SK-N-SH (cell line): ENCODE measurements at places on chromosomes 7 and 10.
A peak's percentile ranks its signal among the peaks of the same experiment; 100 is the strongest.

DNA sequence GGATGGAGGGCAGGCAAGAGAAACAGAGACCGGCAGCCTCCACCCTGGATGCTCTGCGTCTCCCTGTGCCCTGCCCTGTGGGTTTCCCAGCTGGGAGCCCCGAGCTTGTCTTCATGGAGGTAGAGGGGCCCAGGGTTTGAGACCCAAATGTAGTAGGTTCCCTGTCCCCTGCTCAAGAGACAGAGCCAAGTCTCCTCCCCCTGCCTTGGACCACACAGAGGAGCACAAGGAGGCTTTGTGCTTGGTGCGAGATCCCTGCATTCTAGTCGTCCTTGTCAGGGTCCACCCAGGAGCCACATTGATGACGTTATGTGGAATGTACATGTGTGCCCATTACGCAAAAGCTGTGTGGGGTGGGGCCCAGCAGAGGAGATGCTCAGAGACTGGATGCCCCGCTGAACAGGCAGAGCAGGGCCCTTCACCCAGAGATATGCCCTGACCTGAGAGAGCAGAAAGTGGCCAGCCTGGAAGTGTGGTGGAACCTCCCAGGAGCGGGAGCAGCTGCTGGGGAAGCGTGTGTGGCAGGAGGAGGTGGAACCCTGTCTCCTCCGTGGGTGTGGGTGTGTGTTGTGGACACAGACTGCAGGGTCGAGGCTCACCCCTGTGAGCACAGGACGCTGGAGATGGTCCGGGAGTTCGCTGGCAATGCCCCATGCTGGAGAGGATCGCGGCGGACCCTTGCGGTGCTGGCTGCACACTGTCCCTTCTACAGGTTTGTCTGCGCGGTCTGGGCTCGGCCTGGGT, 39.3 kb downstream of the VWA2 start:
- H3K27me3 ChIP-seq, result no peaks in the 10 kb centered on the region; the same call in 1 of the 2 replicates
- no peaks in the 10 kb centered on the region; the same call in 1 of the 2 replicates for H3K4me1 ChIP-seq
- H3K4me3 ChIP-seq, result no peak overlapping the region
- DNase-seq, result no peak
- H3K36me3 ChIP-seq, result no peaks in the 10 kb centered on the region

DNA sequence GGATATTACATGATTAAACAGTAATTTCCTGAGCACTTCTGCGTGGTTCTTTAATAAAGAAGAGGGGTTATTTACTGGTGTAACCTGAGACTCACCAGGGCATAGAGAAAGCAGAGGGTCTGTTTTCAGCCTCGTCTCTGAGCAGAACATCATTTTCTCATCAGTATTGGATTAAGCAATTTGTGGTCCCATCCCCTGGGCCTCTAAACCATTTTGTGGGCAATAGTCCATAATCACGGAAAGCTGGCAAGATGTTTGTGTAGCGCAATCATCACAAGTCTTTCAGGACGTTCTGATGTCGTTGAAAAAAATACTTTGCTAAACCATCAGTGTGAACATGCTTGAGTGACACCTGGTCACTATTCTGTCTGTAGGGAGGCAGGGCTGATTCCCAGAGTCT, 37.1 kb upstream of the SEC61G start:
- no peak for DNase-seq
- no peak overlapping the region for H3K4me3 ChIP-seq
- H3K4me1 ChIP-seq, result no peaks in the 10 kb centered on the region
- H3K27me3 ChIP-seq, result no peaks in the 10 kb centered on the region
- no peak overlapping the region for H3K27ac ChIP-seq

DNA sequence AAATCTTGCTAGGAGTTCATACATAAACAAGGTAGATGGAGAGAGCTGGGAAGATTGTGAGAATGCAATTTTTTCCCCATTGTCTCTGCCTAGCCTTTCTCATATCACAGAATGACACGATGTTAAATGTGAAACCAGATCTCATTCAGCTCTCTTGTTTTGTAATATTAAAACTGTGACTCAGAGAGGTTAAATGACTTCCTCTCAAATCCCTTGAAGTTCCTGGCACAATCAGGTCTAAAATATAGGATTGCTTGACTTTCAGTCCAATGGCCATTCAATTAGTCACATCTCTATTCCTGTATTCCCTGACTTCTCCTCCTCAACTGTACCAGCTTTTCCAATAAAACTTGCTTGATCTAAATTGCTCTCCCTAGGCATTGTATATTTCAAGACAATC, 3.1 kb downstream of the ANKRD22 start:
- H3K4me1 ChIP-seq, result peaks cover 3% of the 10 kb centered on the region; the same call in 1 of the 2 replicates
- no peaks in the 10 kb centered on the region for H3K36me3 ChIP-seq
- no peaks in the 10 kb centered on the region for H3K27me3 ChIP-seq
- no peak overlapping the region; the same call in 1 of the 2 replicates for H3K4me3 ChIP-seq

DNA sequence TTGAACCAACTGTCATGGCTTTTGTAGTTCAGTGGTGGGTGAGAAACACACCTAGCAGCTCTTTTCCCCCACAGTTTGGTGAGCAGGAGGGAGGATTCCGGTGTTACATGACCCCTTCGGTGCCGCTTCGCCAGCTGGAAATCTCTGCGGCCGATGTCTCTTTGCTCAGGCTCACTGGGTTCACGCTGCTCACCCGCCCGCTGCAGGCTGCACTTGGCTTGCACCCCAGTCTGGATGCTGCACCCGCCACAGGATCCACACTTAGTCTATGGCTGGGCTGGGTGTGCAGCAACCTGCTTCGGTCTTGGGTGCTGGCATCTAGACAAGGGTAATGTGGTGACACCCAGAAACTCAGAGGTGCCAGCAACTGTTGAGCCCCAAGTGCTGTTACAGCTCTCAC, 191.8 kb downstream of the PON1 start:
- H3K4me3 ChIP-seq, result no peak overlapping the region
- H3K36me3 ChIP-seq, result no peaks in the 10 kb centered on the region
- no peaks in the 10 kb centered on the region for H3K27me3 ChIP-seq
- no peaks in the 10 kb centered on the region for H3K4me1 ChIP-seq
- H3K27ac ChIP-seq, result no peak overlapping the region
- no peak for DNase-seq

DNA sequence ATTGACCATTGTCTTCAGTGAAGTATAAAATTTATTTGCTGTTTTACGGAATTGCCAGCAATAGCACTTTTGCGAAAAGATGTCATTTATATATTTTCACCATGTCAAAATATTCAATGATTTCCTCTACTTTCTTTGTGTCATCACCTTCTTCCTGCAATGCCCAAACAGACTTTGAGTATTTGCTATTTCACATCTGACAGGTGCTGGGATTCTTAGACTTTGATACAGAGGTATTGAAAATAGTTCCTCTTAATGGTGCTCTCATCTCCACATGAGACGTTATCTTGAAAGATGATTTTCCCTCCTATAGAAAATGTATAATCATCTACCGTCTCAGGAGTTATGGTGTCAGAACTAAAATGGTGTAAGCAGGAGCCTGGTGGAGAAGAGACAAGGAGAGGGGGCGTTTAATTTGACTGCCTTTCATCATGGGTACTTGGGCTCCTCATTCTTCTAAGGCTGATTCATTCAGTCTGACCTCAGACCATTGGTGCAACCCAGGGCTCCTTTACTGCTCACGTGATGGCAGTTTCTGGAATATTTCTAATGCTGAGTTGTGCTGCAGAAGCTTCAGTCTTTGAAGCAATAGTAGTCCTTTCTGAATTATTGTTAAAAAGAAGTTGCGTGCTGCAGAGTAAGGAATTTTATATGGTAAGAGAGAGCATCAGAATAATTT, 404.6 kb downstream of the PHTF2 start:
- H3K4me3 ChIP-seq, result no peak overlapping the region
- DNase-seq, result no peak
- no peaks in the 10 kb centered on the region for H3K36me3 ChIP-seq
- no peak overlapping the region for H3K27ac ChIP-seq

DNA sequence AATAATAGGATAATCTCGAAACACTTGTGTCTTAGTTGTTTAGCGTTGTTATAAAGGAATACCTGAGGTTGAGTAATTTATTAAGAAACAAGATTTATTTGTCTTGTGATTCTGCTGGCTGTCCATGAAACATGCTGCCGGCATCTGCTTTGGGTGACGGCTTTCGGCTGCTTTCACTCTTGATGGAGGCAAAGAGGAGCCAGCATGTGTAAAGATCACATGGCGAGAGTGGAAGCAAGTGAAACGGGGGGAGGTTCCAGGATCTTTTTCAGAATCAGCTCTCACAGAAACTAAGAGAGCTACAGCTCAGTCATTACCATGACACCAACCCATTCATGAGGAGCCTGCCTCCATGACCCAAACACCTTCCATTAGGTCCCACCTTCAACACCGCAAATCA, 402.8 kb downstream of the CDC14C start:
- no peaks in the 10 kb centered on the region for H3K4me1 ChIP-seq
- no peak for DNase-seq
- 0 out of 2 replicates have a peak, but pooled peaks cover 5% of the 10 kb centered on the region for H3K27me3 ChIP-seq
- H3K36me3 ChIP-seq, result no peaks in the 10 kb centered on the region
- H3K27ac ChIP-seq, result no peak overlapping the region

DNA sequence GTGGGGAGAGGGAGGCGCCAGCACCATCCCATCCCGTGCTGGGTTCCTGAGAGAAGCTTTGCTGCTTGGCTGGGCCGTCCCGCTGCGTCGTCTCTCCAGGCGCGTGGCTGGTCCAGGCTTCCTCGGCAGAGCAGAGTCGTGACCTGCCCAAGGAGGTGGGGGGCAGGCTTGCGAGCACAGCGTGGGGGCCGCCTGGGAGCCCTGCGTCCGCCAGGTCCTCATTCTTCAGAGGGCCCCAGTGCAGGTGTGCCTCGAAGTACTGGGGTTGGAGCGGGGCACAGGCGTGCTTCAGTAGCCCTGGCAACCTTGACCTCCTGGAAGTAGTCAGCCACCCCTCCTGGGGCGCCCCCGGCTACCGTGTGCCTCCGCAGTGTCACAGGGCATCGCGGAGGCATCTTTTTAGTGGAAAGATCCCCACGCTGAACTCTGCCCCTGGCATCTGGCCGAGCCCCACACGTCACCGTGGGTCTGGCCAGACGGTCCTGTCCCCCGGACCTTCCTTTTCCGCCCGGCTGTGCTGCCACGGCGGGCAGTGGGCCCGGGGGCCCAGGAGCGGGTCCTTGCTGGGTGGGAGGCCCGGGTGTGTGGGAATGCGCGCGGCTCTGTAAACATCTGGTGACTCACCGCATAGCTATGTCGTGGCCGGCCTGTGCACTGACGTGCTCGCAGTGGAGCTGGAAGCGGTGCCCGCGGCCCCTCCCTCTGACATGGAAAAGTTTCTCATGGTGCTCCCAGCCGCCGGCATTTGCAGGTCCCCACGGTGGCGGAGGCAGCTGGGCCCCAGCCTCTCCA, 6.4 kb downstream of the MAFK start:
- H3K27me3 ChIP-seq, result no peaks in the 10 kb centered on the region
- H3K36me3 ChIP-seq, result peaks cover 26% of the 10 kb centered on the region; the same call in 1 of the 2 replicates
- peak overlapping the region; percentile 100 for H3K27ac ChIP-seq
- DNase-seq, result peak; percentile 87
- H3K4me3 ChIP-seq, result peak overlapping the region; percentile 51

GRCh38 chr7:132738254-132738653, 162.0 kb upstream of the PLXNA4 start:
- no peaks in the 10 kb centered on the region for H3K36me3 ChIP-seq
- no peak overlapping the region for H3K4me3 ChIP-seq
- H3K4me1 ChIP-seq, result peaks cover 17% of the 10 kb centered on the region
- no peak for DNase-seq

- no peak for DNase-seq
- H3K4me3 ChIP-seq, result no peak overlapping the region
- no peaks in the 10 kb centered on the region for H3K27me3 ChIP-seq
- H3K36me3 ChIP-seq, result no peaks in the 10 kb centered on the region
- no peak overlapping the region for H3K27ac ChIP-seq
- no peaks in the 10 kb centered on the region for H3K4me1 ChIP-seq
Measured at GRCh38 chr10:92719991-92720830, 30.5 kb downstream of the HHEX start.

GRCh38 chr7:71140264-71140663, 8.3 kb downstream of the GALNT17 start:
- no peaks in the 10 kb centered on the region for H3K36me3 ChIP-seq
- no peak overlapping the region for H3K27ac ChIP-seq
- no peaks in the 10 kb centered on the region for H3K27me3 ChIP-seq
- no peak overlapping the region for H3K4me3 ChIP-seq

DNA sequence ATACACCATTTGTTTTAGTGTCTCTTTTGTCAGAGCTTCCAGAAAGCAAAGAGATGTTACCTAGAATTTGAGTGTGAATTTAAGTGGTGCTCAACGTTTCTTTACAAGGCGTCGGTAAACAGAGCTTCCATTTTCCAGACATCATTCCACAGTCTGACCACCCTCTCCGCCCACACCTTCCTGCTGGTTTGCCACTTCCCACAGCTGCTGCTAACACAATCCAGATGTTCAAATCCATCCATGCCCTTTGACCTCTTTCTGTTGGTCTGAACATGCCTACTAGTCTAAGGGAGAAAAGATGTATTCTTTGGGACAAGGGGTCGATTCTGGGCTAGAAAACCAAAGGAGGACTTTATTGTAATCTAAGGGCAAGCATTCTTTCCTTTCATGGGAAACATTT, 86.1 kb downstream of the FAM107B start:
- peak; percentile 44 for DNase-seq
- no peak overlapping the region for H3K4me3 ChIP-seq
- no peaks in the 10 kb centered on the region; the same call in 1 of the 2 replicates for H3K4me1 ChIP-seq

GRCh38 chr10:14330388-14331061, at the start of gene FRMD4A:
FRMD4A (minus strand) TSS chr10:14330924.
- H3K27ac ChIP-seq, result no peak within 1 kb of the TSS
- peaks cover 31% of the 10 kb centered on the region for H3K27me3 ChIP-seq
- peaks cover 12% of the 10 kb centered on the region for H3K4me1 ChIP-seq
- H3K4me3 ChIP-seq, result no peak within 1 kb of the TSS
- H3K36me3 ChIP-seq, result no peaks in the 10 kb centered on the region
- peak; percentile 31 for DNase-seq

- H3K27ac ChIP-seq, result no peak overlapping the region
- no peaks in the 10 kb centered on the region for H3K27me3 ChIP-seq
- no peak for DNase-seq
- H3K36me3 ChIP-seq, result no peaks in the 10 kb centered on the region
Measured at GRCh38 chr10:112280205-112280921, 2.8 kb upstream of the TECTB start.

- peaks cover 2% of the 10 kb centered on the region for H3K4me1 ChIP-seq
- H3K4me3 ChIP-seq, result no peak overlapping the region
- H3K27ac ChIP-seq, result no peak overlapping the region
- no peaks in the 10 kb centered on the region for H3K27me3 ChIP-seq
- no peaks in the 10 kb centered on the region for H3K36me3 ChIP-seq
Measured at GRCh38 chr10:75696536-75696935, 265.1 kb downstream of the LRMDA start.

- H3K36me3 ChIP-seq, result peaks cover 47% of the 10 kb centered on the region
- no peak overlapping the region for H3K27ac ChIP-seq
- H3K4me3 ChIP-seq, result no peak overlapping the region
Measured at GRCh38 chr10:102010961-102011360, 45.0 kb downstream of the ARMH3 start.

- H3K4me1 ChIP-seq, result no peaks in the 10 kb centered on the region
- H3K4me3 ChIP-seq, result no peak overlapping the region
- no peaks in the 10 kb centered on the region; the same call in 1 of the 2 replicates for H3K27me3 ChIP-seq
- no peak for DNase-seq
- no peaks in the 10 kb centered on the region for H3K36me3 ChIP-seq
Measured at GRCh38 chr7:87129848-87130247, 22.4 kb upstream of the DMTF1 start.

- no peak for DNase-seq
- H3K36me3 ChIP-seq, result no peaks in the 10 kb centered on the region
- no peaks in the 10 kb centered on the region for H3K27me3 ChIP-seq
- H3K4me3 ChIP-seq, result no peak overlapping the region
Measured at GRCh38 chr7:81507221-81507620, 262.6 kb downstream of the HGF start.

GRCh38 chr7:2582006-2582735, 23.4 kb downstream of the IQCE start:
- peaks cover 21% of the 10 kb centered on the region; the same call in 1 of the 2 replicates for H3K36me3 ChIP-seq
- H3K4me3 ChIP-seq, result no peak overlapping the region
- H3K27ac ChIP-seq, result no peak overlapping the region
- no peak for DNase-seq
- no peaks in the 10 kb centered on the region for H3K27me3 ChIP-seq
